Smooth muscle cell of bladder (primary cell): ENCODE measurements at places on chromosomes 4 and X. TPM values are rescaled to one million over a fixed set of nuclear protein-coding genes. Genes with fewer than 3 reads are reported as not detected.

Gene DCAF4L1
- total RNA-seq, result under 0.01 and 0.09 TPM in 2 replicates

Gene TSPAN6
- total RNA-seq, result 25.9 and 30.0 TPM in 2 replicates

Gene USP17L25
- not detected in 2 replicates for total RNA-seq

Gene PABPC4L
- total RNA-seq, result 0.14 and 1.5 TPM in 2 replicates

Gene PABPC5
- total RNA-seq, result 1.1 and 1.6 TPM in 2 replicates

Gene JAKMIP1
- total RNA-seq, result under 0.01 TPM in 1 of 2 replicates, not detected in the other

Gene PRR32
- total RNA-seq, result not detected in 2 replicates

Gene NPFFR2
- not detected in 2 replicates for total RNA-seq

Gene C4orf50
- total RNA-seq, result under 0.01 TPM in 1 of 2 replicates, not detected in the other

Gene CNKSR2
- 1.6 and 5.5 TPM in 2 replicates for total RNA-seq

Gene SRPK3
- total RNA-seq, result 0.43 and 0.74 TPM in 2 replicates

Gene SLC49A3
- total RNA-seq, result 2.7 and 4.8 TPM in 2 replicates

Gene GSX2
- not detected in 2 replicates for total RNA-seq

Gene DMD
- total RNA-seq, result 3.4 and 5.5 TPM in 2 replicates

Gene COX7B2
- total RNA-seq, result not detected in 2 replicates

Gene H2BW2
- total RNA-seq, result not detected in 2 replicates

Gene CPZ
- total RNA-seq, result 14.5 and 44.8 TPM in 2 replicates

Gene IL21
- total RNA-seq, result not detected in 2 replicates

Gene JCHAIN
- 1.7 and 6.7 TPM in 2 replicates for total RNA-seq

Gene BCORL1
- total RNA-seq, result 1.1 and 1.7 TPM in 2 replicates

Gene MTTP
- under 0.01 and 0.09 TPM in 2 replicates for total RNA-seq

Gene NXT2
- 10.8 and 17.4 TPM in 2 replicates for total RNA-seq

Gene ARHGAP24
- 40.5 and 55.5 TPM in 2 replicates for total RNA-seq

Gene ESX1
- not detected in 2 replicates for total RNA-seq

Gene RPL10
- total RNA-seq, result 2,454 and 2,688 TPM in 2 replicates

Gene INTS6L
- 3.6 and 4.2 TPM in 2 replicates for total RNA-seq
